Activated CD4-positive, CD25-positive, alpha-beta regulatory T cell (primary cell): ENCODE measurements at places on chromosomes 16 and 17.

GRCh38 chr17:43372273-43372911 lies 26.4 kb upstream of the ARL4D start:
- no peak for DNase-seq

- peak; percentile 11 for DNase-seq
These were observed at the start of gene PPM1E for GRCh38 chr17:58755577-58756245. PPM1E (plus strand) TSS chr17:58755854.

- DNase-seq, result no peak
These were observed 358 bp upstream of the ARHGDIG start for GRCh38 chr16:280005-280460.

- no peak for DNase-seq
These were observed 149.3 kb downstream of the SDK2 start for GRCh38 chr17:73494950-73495349.

DNA sequence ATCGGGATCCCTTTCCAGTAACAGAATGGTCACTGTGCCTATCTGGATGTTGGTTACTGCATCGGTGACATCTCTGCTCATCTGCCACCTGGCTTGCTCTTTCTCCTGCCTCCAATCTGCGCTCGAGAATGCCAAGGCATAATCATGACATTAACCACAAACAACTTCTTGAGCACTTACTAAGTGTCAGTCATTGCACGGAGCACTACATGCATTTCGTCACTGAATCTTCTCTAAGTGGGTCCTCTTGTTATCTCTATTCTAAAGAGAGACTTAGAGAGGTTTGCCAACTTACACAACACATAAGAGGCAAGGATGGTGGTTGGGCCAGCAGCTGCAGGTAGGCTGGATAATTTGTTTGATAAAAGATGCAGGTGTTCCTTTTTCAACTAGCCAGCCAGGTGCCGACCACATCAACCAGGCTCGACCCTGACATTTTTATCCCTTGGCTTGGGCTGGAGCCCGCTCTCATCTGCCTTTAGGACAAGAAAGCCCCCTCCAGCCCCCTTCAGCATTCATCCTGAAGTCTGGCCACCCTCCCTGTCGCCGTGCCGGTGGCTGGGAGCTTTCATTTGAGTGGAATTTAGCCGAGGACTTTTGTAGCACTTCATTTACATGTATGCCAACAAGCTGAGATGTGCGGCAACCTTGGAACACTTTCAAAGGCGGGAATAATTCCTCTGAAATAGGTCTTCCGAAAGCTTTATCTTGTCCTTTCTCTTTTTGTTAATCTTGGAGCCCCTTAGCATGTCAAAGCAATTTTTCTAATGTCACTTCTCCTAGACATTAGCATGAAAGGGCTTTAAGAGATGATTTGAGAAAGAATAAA lies 89.3 kb upstream of the NKD1 start:
- DNase-seq, result no peak

DNA sequence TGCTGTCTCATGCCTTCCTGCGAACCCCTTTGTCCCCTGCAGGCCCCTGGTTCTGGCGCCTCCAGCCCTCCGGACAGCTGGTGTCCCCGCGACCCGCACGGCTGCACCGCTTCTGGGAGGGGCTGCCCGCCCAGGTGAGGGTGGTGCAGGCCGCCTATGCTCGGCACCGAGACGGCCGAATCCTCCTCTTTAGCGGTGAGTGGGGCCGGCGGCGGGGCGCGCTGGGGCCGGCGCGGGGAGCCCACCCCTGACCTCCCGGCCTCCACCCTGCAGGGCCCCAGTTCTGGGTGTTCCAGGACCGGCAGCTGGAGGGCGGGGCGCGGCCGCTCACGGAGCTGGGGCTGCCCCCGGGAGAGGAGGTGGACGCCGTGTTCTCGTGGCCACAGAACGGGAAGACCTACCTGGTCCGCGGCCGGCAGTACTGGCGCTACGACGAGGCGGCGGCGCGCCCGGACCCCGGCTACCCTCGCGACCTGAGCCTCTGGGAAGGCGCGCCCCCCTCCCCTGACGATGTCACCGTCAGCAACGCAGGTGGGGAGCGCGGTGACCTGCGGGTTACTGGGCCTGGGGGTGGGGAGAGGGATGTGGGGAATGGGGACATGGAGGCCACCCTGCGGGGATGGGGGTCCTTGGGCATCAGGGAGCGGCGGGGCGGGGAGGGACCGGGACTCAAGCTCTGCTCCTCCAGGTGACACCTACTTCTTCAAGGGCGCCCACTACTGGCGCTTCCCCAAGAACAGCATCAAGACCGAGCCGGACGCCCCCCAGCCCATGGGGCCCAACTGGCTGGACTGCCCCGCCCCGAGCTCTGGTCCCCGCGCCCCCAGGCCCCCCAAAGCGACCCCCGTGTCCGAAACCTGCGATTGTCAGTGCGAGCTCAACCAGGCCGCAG lies 7.1 kb upstream of the IL32 start:
- peak; percentile 31 for DNase-seq

- no peak for DNase-seq
These were observed 190.0 kb downstream of the FOXL1 start for GRCh38 chr16:86768228-86768791.

GRCh38 chr17:420479-421175 lies 68.0 kb upstream of the RPH3AL start:
- DNase-seq, result no peak

DNA sequence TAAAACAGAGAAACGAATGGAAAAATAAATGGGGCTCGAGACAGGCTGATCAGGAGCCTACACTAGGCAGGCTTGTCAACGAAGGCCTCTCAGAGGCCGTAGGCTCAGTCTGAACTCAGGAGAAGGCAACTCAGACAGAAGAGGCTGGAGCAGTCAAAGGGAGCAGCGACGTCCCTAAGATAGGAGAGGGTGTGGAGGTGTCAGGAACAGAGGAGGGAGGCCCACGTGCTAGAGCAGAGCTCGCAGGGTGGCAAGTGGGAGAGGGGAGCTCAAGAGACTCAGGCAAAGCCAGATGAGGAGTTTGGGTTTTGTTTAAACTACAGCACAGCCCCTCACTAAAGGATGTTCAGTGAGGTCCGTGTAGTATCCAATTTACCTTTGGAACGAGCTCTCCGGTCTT lies 32.7 kb downstream of the LRRC75A start:
- DNase-seq, result no peak

DNA sequence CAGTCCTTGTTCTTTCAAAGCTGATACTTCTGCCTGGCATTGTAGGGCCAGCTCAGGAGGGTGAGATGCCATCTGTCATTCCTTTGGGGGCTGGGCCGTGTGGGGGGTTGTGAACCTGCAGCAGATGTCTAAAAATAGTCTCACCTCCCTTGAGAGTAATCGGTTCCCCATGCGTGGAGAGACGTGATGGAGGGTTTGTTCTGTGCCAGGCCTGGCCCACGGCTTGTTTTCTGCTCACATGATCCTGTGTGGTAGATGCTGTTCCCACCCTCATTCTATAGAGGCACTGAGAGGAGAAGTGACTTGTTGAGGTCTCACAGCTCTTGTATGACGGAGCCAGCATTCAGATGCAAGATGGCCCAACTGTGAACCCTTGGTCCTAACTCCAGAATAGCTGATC lies 4.6 kb downstream of the IRF8 start:
- DNase-seq, result no peak

- DNase-seq, result no peak
These were observed 117.4 kb downstream of the HIC1 start for GRCh38 chr17:2172077-2172851.

- no peak for DNase-seq
These were observed 774.5 kb upstream of the RBFOX1 start for GRCh38 chr16:6558126-6558525.

GRCh38 chr17:6910987-6911603 lies 79.6 kb upstream of the TEKT1 start:
- DNase-seq, result no peak

- no peak for DNase-seq
These were observed 32.3 kb upstream of the GOSR2 start for GRCh38 chr17:46890638-46891037.

DNA sequence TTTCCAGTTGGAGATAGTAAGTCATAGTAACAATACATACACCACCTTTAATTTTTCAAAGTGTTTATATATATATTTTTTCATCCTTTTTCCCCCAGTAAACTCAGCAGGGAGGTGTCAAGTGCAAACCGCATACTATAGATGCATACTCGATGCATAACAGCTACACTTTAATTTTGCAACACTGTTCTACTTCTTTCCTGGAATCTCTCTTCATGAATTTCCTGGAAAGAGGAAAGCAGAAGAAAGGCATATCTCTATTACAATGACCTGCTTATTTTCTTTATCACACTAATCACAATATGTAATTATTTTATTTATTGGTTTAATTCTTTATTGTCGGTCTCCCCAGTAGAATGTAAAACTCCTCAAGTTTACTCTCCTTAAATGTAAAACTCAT lies 140.0 kb downstream of the SNX11 start:
- DNase-seq, result no peak

DNA sequence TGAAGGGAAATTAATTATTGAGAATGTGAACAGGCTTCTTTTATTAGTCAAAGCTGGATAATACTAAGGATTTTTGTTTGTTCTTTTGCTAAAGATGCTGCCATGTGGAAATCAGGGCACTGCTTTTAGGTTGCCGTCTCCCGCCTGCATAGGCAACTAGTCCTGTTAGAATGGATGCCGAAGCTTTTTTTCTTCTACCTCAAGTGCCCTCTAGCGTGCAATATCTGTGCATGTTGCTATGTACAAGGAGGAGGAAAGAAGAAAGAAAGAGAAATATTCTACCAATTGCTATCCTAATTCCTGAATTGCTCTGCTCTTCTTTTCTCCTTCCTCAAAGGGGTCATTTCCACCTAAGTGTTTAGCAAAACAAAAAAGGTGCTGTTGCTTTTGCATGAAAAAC lies 5.2 kb upstream of the CDH8 start:
- no peak for DNase-seq

DNA sequence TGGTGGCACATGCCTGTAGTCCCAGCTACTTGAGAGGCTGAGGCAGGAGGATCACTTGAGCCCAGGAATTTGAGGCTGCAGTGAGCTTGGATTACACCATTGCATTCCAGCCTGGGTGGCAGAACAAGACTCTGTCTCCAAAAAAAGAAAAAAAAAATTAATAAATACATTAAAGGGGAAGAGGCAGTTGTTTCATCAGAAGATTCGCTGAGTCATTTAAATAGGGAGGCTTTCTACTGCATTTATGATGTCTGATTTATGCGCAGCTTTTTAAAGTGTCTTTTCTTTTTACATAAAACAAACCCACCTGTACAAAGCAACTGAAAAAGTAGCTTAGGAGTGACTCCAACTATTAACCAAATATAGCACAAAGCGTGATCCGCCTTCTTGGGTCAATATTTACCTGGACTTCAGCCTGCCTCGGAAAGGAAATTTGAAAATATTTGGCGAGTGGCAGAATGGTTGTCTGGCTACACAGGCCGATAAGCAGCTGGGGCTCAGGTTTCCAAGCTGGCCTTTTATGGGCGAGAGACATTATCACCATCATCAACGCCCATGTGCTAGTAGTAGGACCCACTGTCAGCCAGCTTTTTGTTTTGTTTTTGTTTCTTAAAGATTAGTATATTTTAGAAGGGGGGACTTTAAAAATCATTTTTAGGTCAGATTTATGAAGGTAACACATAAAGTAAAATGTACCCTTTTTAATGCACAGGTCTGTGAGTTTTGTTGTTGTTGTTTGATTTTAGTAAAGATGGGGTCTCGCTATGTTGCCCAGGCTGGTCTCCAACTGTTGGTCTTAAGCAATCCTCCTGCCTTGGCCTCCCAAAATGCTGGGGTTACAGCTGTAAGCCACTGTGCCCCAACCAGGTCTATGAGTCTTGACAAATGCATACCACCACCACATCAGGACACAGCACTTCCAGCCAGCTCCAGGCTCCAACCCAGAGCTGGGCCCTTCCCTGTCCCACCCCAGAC lies 42.5 kb upstream of the RASD1 start:
- DNase-seq, result no peak

- no peak for DNase-seq
These were observed 1.7 kb downstream of the METRNL start for GRCh38 chr17:83080858-83081683.

GRCh38 chr16:67673712-67674580 lies 7.3 kb downstream of the C16orf86 start:
- DNase-seq, result no peak

GRCh38 chr17:30476726-30477082 lies 504 bp upstream of the GOSR1 start:
- no peak for DNase-seq

DNA sequence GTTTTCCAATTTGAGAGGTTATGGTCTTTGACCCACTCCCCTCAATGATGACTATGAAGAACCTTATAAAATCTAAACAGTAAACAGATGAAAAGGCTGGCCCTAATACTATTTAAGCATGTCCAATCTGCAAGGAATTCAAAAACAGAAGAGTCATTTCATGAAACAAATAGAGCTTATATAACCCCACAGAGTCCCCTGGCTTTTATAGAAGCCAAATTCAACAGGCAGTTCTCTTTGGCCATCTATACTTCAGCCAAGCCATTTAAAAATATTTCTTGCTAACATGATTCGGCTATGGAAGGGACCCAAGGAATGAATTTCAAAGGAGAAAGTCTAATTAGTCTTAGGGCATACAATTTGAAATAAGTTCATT lies 43.4 kb downstream of the SPOP start:
- no peak for DNase-seq

GRCh38 chr16:87744750-87745514 lies 20.9 kb downstream of the KLHDC4 start:
- DNase-seq, result no peak

- no peak for DNase-seq
These were observed 3.1 kb upstream of the GSE1 start for GRCh38 chr16:85610059-85610445.

DNA sequence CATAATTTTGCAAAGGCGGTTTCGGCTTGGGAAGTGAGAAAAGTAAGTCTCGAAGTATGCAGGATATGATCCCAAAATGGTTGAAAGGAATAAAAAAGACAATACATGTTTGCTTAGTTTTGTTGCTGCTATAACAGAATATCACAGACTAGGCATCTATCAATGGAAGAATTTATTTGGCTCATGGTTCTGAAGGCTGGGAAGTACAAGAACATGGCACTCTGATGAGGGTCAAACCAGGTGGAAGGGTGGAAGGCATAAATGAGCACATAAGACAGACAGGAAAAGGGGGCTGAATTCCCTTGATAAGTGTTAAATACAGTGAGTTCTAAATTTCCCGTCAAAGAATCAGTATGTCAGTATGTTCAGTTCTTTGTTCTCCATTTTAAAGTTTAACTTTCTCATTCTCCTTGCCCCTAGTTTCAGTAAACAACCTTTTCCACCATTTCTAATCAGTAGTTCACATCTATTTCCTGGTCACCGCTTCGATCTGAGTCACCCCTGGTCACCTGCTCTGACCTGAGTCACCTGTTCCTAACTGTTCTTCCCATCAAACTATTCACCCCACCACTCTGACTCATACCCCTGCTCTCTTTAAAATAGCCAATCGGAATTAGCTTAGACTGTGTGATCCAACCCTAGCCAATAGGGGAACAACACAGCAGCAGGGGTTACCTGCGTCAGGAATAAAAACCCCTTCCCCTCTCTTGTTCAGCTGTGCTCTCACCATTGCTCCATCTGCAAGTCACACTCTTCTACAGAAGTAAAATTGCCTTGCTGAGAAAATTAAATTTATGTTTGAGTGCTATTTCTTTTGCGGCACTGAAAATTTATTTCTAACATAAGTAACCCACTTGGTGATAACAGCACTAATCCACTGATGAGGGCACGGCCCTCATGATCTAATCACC lies 240.8 kb downstream of the STX8 start:
- DNase-seq, result no peak
